Fibroblast of the aortic adventitia (primary cell): ENCODE measurements at places on chromosomes 6 and 20. TPM values are rescaled to one million over a fixed set of nuclear protein-coding genes. Genes with fewer than 3 reads are reported as not detected.

The SEMG1 gene
- total RNA-seq = not detected in 2 replicates

The HM13 gene
- 47.6 and 131 TPM in 2 replicates for total RNA-seq

GRCh38 chr6:41874741-41875140 lies 20.4 kb downstream of the USP49 start:
- no peak for DNase-seq

DNA sequence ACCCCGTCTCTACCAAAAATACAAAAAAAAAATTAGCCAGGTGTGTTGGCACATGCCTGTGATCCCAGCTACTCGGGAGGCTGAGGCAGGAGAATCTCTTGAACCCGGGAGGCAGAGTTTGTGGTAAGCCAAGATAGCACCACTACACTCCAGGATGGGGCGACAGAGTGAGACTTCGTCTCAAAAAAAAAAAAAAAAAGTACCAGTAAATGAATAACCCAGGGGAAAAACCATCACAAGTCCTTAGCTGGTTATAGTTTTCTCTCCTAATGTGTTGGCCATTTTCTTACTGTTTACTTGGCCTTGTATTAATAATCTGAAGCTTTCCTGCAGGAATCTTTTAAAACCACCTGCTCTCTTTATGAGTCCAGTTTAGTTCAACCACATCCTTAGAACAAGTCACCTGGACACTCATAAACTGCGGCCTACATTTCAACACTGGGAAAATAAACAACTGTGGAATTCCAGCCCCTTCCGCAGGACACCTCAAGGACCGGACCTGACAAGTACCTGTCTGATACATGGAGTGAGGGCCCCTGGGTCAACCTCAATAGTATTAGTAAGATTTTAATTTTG lies 102.6 kb downstream of the ATP9A start:
- DNase-seq = no peak
